ENCODE measurements at places on chromosomes 2 and 18. TPM values are rescaled to one million over a fixed set of nuclear protein-coding genes. Genes with fewer than 3 reads are reported as not detected.

TMEM200C gene
- total RNA-seq, result 1.4 TPM

IL36RN gene
- total RNA-seq, result not detected

IMMT gene
- 71.3 TPM for total RNA-seq

GRHL1 gene
- total RNA-seq, result 4.7 TPM

CAPN14 gene
- total RNA-seq, result 0.04 TPM

TNFRSF11A gene
- total RNA-seq, result 1.1 TPM

CCDC102B gene
- total RNA-seq, result 14.1 TPM

ANKRD53 gene
- not detected for total RNA-seq

GRCh38 chr2:35463805-35464596 is 891.6 kb upstream of the CRIM1 start:
- H3K4me3 ChIP-seq, result no peak overlapping the region
- no peaks in the 10 kb centered on the region for H3K36me3 ChIP-seq
- no peak overlapping the region for H3K27ac ChIP-seq
- no peaks in the 10 kb centered on the region for H3K27me3 ChIP-seq

GRCh38 chr2:192148620-192149321 is 46.0 kb downstream of the TMEFF2 start:
- no peak overlapping the region for H3K27ac ChIP-seq
- DNase-seq, result no peak
- no peaks in the 10 kb centered on the region for H3K4me1 ChIP-seq
- no peak overlapping the region for H3K4me3 ChIP-seq
- no peaks in the 10 kb centered on the region for H3K36me3 ChIP-seq
- H3K27me3 ChIP-seq, result no peaks in the 10 kb centered on the region

GRCh38 chr2:98487806-98488189 is 43.1 kb downstream of the INPP4A start:
- H3K27ac ChIP-seq, result no peak overlapping the region
- no peak overlapping the region for H3K4me3 ChIP-seq
- no peaks in the 10 kb centered on the region for H3K27me3 ChIP-seq
- peaks cover 10% of the 10 kb centered on the region for H3K4me1 ChIP-seq
- peak; percentile 31 for DNase-seq
- no peaks in the 10 kb centered on the region for H3K36me3 ChIP-seq

DNA sequence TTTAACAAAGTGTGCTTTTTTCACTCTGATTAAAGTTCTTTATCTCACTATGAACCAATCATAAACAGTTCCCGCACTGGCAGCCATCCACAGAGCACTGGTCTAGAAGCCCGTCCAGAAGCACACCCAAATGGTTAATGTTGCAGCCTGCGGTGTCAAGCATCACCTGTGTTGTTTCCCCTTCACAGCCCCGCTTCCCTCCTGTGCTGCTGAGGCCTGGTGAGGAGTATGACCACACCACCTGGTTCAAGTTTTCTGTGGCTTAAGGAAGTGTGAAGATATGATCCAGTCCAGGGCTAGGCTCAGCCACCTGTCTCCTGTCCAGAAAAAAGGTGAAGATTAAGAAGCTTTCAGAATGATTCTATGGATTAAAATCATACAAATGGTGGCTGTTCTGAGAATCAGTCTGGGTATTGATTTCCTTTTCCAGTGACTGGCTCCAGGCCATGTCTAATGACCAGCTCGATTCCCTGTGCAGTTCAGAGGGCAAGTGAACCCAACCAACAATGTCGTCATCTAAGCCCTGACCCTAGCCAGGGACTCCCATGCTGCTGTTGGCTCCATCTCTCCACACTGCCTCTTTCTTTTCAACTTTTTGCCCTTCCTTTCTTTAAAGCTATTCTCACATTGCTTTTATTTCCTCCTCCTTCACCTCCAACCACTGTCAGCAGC is 17.7 kb downstream of the SRSF7 start:
- no peak for DNase-seq
- H3K36me3 ChIP-seq, result no peaks in the 10 kb centered on the region
- no peak overlapping the region for H3K4me3 ChIP-seq
- no peaks in the 10 kb centered on the region for H3K4me1 ChIP-seq
- no peaks in the 10 kb centered on the region for H3K27me3 ChIP-seq

DNA sequence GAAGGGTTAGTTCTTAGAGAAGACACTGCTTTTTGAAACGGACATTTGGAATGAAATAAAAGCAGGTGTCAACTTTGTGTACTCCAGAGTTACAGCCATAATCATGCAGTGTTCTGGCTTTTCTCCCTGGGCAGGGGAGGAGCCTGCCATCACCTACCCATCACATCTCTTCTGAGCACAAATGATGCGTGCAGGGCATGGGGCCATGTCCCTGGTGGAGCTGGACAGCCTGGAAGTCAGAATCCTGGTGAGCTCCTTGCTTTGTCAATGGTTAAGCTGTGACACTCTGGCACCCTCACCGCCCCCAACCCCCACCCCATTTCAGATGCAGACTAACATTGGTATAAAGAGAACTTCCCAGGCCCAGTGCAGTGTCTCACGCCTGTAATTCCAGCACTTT is 53.1 kb downstream of the PDCL3 start:
- H3K36me3 ChIP-seq, result no peaks in the 10 kb centered on the region
- no peaks in the 10 kb centered on the region for H3K27me3 ChIP-seq
- H3K27ac ChIP-seq, result no peak overlapping the region
- no peak overlapping the region for H3K4me3 ChIP-seq
- DNase-seq, result no peak

DNA sequence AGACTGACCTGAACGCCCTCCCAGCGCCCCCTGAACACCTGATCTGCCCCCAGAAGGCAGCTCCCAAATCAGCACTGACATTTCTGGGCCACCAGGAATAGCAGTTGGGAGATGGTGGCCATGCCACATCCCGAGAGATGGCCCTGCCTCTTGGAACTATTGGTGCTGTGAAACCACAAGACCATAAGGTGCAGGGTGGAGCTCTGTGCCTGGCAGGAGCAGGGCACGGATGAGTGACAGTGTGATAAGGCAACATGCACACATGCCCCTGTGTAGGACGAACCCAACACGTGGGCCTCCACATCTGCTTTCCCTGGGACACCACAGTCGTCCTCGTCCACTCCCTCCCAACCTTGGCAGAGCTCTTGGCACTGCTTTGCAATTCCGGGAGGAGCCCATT is 26.9 kb downstream of the ANO7 start:
- H3K4me3 ChIP-seq, result no peak overlapping the region
- H3K27me3 ChIP-seq, result peaks cover 15% of the 10 kb centered on the region

GRCh38 chr2:33620-34019 is 12.7 kb downstream of the FAM110C start:
- H3K27ac ChIP-seq, result no peak overlapping the region
- no peak for DNase-seq
- no peaks in the 10 kb centered on the region for H3K36me3 ChIP-seq
- H3K27me3 ChIP-seq, result no peaks in the 10 kb centered on the region

DNA sequence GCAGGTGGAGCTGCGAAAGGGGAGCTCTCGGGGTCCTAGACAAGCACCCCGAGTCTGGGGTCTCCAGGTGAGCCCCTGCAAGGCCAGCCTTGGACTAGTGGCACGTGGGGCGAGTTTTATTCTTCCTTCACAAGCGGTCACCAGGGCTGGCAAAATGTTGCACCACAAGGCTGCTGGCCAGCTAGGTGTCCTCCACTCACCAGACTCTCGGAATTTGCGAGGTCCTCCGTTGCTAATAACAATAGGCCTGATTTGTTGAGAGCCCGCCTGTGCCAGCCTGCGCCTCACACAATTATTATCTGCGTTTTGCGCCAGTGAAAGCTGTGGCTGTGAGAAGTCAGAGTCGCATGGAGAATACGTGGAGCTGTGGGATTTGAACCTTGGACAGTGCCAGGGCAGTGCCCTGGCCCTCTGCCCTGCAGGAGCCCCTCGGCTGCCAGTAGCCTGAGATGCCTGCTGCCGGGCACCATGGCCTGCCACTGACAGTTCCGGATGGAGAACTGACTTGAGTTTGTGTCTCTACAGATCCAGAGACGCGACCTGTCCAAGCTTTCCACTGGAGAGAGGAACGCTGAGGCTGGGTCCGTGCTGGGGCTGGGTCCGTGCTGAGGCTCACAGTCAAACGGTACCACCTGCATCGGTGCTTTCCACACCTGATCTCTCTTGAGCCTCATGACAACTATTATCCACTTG is 77.6 kb upstream of the ODC1 start:
- H3K27me3 ChIP-seq, result no peaks in the 10 kb centered on the region
- H3K27ac ChIP-seq, result no peak overlapping the region
- no peaks in the 10 kb centered on the region for H3K36me3 ChIP-seq
- no peak for DNase-seq
- no peak overlapping the region for H3K4me3 ChIP-seq

Data from neural progenitor cell (in vitro differentiated cells).